Stimulated activated memory B cell treated with anti-CD40 and anti-IgM and Interleukin-4, amounts not matched to agents 10 μg/mL and 1 μg/mL and 100 μg/mL, for 72 hours (primary cell): ENCODE measurements at places on chromosomes 3 and 15.
A peak's percentile ranks its signal among the peaks of the same experiment; 100 is the strongest.

GRCh38 chr3:38653685-38654537, 4.4 kb upstream of the SCN5A start:
- no peak for ATAC-seq

- no peak for ATAC-seq
Measured at GRCh38 chr15:75167588-75168350, 33.9 kb upstream of the C15orf39 start.

DNA sequence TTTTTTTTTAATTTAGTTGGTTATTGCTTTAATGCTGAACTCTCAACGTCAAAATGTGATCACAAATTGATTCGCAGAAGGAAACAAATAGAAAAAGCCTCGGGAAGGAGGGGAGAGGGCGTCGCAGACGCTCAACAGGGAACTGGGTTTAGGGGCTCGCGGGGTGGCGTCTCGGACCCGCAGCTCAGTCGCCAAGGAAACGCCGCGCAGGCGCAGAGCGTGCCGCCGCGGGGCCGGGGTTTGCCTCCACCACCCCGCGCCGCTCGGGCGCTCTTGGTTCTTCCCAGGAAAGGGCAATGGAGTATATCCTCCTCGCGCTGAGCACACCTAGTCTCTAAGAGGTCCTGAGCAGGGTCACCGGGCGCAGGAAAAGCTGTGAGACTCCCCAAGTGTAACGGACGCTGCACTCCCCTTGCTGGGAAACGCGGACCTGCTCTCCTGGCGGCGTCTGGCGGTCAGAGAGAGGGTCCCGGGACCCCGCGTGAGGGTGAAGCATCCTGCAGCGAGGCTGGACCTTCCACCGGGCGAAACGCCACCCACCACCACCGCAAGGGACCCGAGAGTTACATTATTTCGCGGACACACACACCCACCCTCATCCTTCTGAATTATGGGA, 753 bp downstream of the PLCH1 start:
- ATAC-seq = peak; percentile 49

- ATAC-seq = no peak
Measured at GRCh38 chr3:45608296-45608695, 13.7 kb downstream of the LIMD1 start.

DNA sequence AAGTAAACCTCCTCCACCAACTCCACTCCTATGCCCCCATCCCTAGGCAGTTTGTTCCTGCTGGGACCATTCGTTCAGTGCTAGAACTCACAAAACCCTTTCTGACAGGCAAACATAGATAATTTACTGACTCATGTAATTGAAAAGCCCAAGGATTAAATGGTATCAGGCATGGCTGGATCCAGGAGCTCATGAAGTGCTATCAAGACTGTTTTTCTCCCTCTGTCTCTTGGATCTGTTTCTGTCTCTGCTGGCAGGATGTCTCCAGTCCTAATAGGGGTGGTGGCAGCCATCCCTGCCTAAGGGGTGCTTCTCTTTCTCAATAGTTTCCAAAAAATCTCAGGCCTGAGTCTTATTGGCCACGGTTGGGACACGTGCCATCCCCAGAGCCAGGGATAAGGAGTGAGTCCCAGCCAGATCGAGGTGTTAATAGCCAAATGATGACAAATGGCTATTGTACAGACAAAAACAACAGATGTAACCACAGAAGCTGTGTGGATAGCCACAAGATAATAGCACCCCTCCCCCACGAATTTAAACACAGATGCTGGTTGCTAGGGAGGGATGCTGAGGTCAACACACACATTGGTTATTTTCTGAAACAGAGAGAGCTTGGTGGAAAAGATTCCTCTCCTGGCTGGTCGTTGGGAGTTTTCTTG, 168.6 kb downstream of the SHQ1 start:
- ATAC-seq = no peak
